ENCODE measurements at places on chromosomes 1 and 21. TPM values are rescaled to one million over a fixed set of nuclear protein-coding genes. Genes with fewer than 3 reads are reported as not detected.

DNA sequence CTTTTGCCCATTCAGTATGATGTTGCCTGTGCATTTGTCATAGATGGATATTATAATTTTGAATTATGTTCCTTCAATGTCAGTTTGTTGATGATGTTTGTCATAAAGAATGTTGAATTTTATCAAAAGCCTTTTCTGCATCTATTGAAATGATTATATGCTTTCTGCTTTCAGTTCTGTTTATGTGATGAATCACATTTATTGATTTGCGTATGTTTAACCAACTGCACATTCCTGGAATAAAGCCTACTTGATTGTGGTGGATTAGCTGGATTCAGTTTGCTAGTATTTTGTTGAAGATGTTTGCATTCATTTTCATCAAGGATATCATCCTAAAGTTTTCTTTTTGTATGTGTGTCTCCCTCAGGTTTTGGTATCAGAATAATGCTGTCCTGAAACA, 5.7 kb upstream of the OR2M4 start:
- DNase-seq = no peak

AHCYL1 gene
- total RNA-seq = 39.8 TPM

DNA sequence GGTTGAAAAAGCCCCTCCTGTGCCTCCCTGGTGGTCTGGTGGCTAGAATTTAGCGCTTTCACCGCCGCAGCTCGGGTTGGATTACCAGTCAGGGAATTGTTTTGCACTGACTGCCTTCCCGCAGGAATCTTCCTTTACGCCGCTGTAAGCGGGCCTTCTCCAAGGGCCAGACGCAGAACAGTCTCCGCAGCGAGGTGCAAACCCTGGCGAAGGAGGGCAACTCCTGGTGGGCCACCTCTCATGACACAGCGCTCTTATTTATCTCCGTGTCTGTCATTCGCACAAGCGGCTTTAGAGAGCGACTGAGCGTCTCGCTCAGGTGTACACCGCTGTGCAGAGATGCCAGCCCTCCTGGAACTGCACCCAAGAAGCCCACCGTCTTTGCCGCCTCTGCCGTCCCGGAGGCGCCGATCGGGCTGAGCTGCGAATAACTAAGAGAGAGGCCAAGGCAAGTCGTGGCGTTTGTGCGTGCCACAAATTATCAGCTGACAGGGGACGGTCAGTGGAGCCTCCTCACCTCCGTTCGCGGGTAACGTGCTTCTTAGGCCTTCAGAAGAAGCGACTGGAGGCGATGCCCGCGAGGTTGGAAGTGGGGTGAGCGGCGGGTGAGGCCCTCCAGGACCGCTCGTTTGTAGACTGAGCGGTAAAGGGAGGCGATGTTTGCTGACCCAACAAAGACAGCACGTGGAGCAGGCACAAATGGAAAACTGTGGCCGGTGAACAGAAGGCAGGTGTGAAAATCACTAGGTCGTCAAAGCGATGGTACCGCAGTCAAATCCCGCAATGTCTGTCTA, 93.5 kb downstream of the PRKAB2 start:
- DNase-seq = no peak

PLPPR4 gene
- 0.11 TPM for total RNA-seq

MEX3A gene
- 0.16 TPM for total RNA-seq

- DNase-seq = no peak
These were observed 24.6 kb downstream of the MAPKAPK2 start for GRCh38 chr1:206709322-206709721.

KCNA2 gene
- total RNA-seq = 0.70 TPM

S100A3 gene
- total RNA-seq = 0.70 TPM

BTF3L4 gene
- total RNA-seq = 24.5 TPM

ACTRT2 gene
- not detected for total RNA-seq

NBPF4 gene
- not detected for total RNA-seq

B3GALT2 gene
- total RNA-seq = 78.4 TPM

PRRX1 gene
- 35.8 TPM for total RNA-seq

GJB3 gene
- not detected for total RNA-seq

FYB2 gene
- total RNA-seq = 14.3 TPM

DNA sequence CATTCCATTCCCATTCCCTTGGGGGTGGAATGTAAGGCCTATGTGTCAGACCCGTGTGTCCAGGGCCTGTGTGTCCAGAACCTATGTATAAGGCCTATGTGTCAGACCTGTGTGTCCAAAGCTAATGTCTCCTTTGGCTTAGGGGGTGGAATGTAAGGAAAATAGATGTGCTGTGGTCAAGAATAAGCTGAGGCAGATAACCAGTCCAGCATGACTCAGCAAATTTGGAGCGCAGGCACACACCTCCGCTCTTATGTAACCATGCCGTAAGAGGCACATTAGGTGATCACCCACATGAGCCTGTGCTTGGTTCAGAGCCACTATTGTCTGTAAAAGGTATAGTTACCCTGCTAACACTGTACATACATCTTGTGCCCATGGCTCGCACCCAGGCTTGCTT, 150.8 kb upstream of the SGIP1 start:
- no peak for DNase-seq

MAGI3 gene
- total RNA-seq = 4.7 TPM

GRCh38 chr1:185074307-185074706, 28.9 kb downstream of the RNF2 start:
- no peak for DNase-seq

LCE1A gene
- total RNA-seq = not detected

GRCh38 chr21:36636016-36636415, 62.9 kb upstream of the SIM2 start:
- DNase-seq = no peak

OVAAL gene
- total RNA-seq = 1.1 TPM

- no peak for DNase-seq
These were observed 111.0 kb upstream of the RAB4A start for GRCh38 chr1:229159668-229160544.

DNA sequence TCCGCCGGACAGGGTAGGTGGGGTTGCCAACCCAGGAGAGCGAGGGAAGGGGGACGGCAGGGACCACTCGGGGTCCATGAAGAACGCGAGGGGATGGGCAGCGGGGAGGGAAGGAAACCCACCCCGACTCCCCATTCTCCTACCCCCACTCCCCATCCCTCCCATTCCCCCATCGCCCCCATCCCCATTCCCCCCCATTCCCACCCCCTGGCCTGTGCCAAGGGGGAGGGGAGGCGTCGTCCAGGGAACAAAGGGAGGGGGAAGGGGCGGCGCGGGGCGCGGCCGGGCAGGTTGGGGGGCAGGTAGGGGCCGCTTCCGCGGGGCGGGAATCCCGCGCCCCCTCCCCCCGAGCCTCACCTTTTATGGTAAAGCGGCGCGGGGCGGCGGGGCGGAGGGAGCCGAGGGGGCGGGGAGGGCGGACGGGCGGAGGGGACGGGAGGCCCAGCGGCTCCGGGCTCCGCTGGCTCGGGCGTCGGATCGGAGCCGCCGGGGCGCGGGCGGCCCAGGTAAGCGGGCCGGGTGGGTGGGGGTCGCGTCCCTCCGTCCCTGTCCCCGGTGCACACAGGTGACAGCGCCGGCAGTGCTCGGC, at the start of gene FBLIM1:
Gene FBLIM1 (plus strand): TSS at position 453 of the 589 bp plus-strand sequence. CDS start 6,189 bp downstream, outside the sequence.
- DNase-seq = no peak

TNN gene
- 0.08 TPM for total RNA-seq

RXFP4 gene
- not detected for total RNA-seq

GRCh38 chr21:45010860-45011259, 63.5 kb upstream of the ADARB1 start:
- no peak for DNase-seq

DMBX1 gene
- not detected for total RNA-seq

DNA sequence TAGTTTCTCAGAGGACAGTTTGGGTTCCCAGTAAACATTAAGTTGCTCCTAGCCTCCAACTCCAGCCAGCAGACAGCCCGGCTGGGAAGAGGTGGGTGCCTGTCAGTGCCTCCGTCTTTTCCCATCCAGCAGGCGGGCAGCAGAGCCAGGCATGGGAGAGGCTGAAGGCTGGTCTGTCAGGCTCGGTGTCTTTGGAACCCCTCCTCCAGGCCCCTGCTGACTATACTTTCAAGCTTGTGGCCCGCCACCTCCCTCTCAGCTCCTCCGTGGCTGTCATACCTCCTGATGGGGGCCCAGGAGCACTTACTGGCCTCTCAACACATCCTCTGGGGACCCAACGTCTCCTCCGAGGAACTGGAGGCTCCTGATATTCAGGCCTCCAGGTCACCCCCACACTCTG, 140.9 kb downstream of the ACTL8 start:
- no peak for DNase-seq

RGS5 gene
- 270 TPM for total RNA-seq

- no peak for DNase-seq
These were observed 34.6 kb upstream of the COX20 start for GRCh38 chr1:244800821-244801220.

GCSAML gene
- total RNA-seq = 0.24 TPM

GPR25 gene
- total RNA-seq = not detected

PGD gene
- 34.4 TPM for total RNA-seq

DNA sequence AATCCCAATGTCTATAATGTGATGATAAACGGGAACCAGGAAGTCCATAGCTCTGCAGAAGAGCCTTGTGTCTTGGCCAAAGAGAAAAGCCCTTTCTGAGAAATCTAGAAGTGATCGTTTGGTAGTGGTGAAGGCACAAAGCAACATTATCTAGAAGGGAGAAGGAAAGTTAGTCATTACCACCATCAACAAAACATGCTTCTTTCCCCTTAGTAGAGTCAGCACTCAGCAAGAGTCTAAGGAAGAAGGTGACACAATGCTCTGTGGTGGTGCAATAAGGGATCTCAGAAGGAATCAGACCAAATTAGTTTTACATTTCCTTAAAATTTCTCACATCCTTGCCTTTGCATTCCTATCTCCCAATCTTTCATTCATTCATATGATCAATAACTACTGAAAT, 134.4 kb upstream of the PRDX6 start:
- DNase-seq = no peak

FCMR gene
- 3.2 TPM for total RNA-seq

DNA sequence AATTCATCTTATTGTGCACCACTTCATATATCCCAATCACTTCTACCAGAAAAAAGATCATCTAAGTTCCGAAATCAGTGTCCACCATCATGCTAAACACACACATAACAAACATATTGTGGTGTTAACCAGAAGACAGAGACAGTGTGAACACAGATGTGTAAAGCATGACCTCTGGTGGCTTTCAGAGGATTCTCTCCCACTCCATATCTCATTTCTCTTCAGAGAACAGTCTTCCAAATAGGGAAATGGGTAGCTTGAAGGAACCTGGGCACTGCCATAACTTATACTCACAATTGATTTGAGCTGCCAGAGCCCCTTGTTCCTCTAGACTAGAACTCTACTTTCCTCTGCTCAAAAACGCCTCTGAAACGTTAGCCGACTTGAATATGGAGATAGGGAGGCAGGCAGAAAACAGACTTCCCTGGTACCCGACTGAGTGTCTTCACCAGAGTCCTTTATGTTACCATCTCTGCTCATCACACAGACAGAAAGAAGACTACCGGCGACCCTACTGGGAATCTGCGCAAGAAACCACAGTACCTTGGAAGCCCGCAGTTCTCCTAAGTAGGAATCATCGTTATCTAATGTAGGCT, 1.8 kb upstream of the ELAPOR1 start:
- no peak for DNase-seq

DNA sequence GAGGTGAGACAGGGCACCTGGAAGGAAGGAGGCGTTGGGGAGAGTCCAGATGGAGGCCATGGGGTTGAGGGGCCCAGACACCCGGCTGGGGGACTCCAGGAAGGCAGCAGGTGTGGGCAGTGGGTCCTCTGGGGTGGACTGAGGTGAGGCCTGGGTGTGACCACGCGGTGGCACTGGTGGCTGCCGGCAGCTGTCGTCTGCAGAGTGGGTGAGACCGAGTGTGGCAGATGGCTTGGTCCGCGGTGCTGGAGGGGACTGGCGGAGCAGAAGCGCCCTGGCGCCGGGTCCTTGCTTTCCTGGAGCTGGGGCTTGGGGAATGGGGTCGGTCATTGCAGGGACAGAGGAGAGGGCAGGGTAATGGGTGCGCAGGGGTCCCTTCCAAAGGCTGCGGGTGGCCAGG, 12.5 kb downstream of the AGRN start:
- DNase-seq = no peak

CEP85 gene
- total RNA-seq = 82.5 TPM

RCC1 gene
- total RNA-seq = 8.1 TPM

CEP170 gene
- total RNA-seq = 45.0 TPM

SPRR2F gene
- not detected for total RNA-seq

DNA sequence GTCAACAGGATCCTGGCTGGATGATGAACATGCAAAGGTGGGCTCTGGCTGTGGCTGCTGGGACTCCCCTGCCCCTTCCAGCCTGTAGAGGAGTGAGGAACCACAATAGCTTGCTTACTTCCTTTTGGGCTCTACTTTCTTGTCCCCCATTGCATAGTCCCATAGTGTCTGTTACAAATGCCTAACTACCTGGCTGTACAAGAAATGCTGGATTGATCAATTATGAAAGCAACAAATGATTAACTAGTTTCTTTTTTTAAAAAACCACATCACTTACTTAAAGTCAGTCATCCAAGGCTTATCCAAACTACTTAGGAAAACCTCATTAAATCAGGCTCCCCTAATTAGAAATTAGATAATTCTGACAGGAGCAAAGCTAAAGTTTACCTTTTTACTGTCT, 514.1 kb upstream of the PKN2 start:
- DNase-seq = no peak

GRCh38 chr1:61284936-61285335, 202.6 kb downstream of the NFIA start:
- DNase-seq = no peak

- DNase-seq = no peak
These were observed 200.9 kb downstream of the PLPP3 start for GRCh38 chr1:56378341-56379070.

GRCh38 chr1:231950331-231951128, 323.9 kb downstream of the DISC1 start:
- DNase-seq = no peak

DNA sequence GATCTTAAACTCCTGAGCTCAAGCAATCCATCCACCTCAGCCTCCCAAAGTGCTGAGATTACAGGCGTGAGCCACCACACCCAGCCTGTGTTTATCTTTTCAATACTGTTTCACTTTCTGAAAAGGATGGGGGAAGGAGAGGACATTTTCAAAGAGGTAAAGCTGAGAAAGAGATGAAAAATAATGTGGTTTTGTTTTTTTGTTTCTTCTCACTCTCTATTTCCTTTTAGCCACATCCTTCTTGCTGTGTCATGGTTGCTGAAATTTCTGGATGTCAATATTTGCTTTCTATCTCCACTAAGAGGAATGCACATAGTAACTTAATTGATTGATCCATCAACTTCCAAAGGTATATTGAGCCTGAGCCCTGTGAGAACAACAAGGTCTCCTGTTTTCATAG, 6.4 kb upstream of the C1orf21 start:
- DNase-seq = no peak

- DNase-seq = no peak
These were observed 2.3 kb upstream of the NENF start for GRCh38 chr1:212430416-212430815.

Measured in Right ventricle myocardium superior (tissue), 1 donor.